ENCODE measurements at places on chromosomes 1 and 21. TPM values are rescaled to one million over a fixed set of nuclear protein-coding genes. Genes with fewer than 3 reads are reported as not detected.

Gene FCGR2B
- total RNA-seq = not detected

Gene RPS27
- total RNA-seq = 1,905 TPM

Gene DMBX1
- total RNA-seq = 4.3 TPM

GRCh38 chr1:61055110-61055614 lies 27.2 kb upstream of the NFIA start:
- no peak for DNase-seq

Gene GJA9
- total RNA-seq = not detected

DNA sequence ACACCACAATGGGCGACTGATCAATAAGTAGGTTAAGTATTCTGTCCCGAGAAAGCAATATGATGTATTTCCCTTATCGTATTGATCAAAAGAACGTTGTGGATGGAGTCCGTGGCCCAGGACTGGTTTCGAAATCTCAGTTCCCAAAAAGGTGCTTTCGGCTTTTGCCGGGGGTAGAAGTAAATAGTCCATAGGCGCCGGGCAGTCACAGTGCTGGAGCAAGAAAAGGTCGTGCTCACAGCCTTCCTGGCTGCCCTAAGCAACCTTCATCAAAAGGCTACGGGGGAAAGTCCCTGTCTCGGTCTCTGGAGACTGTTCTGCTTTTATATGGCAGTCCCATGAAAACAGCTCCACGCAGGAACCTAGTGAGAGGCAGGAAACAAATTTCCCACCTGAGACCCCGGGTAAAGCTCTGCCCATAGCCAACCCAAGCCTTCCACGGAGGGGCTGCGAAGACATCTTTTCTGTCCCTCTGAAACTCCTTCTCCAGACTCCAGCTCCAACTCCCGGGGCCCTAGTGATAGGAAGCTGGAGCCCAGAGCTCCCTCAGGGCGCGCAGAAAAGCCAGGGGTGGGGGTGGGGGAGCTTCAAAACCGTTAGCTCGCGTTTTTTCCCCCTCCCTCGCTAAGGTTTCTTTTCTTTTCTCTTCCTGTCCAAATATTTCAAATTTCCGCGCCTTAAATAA lies 7.0 kb downstream of the CDKN2C start:
- DNase-seq = no peak

Gene TAL1
- total RNA-seq = 0.05 TPM

DNA sequence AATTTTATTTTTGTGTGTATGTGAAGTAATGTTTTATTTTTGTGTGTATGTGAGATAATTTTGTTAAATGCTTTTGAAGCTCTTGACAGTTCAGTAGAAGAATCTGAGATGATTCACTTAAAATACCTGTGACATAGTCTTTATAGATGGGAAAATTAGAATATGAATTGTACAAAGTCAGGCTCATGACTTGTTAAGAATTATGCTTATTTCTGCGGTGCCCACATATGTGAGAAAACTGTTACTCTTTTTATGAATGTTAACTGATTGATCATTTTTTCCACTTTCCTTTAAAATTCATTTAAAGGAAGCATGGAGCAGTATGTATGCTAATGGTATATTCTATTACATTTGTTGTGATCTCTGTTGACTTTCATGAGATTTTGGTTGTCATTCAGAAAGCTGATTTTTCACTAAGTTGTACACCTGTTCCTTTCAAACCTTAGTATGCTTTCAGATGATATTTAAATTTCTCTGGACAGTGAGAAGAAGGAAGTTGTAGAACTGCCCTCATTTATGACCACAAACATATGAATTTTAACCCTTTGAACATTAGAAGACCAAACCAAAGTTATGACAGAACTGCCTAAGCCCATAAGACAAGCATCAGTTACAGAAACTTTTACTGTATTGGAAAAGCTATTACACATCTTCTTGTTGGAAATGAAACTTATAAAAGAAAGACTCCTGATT lies 110.1 kb downstream of the POU2F1 start:
- DNase-seq = no peak

Gene FOXO6
- 7.0 TPM for total RNA-seq

Gene CFHR5
- total RNA-seq = not detected

GRCh38 chr1:230836793-230837192 lies 31.5 kb downstream of the C1orf198 start:
- no peak for DNase-seq

DNA sequence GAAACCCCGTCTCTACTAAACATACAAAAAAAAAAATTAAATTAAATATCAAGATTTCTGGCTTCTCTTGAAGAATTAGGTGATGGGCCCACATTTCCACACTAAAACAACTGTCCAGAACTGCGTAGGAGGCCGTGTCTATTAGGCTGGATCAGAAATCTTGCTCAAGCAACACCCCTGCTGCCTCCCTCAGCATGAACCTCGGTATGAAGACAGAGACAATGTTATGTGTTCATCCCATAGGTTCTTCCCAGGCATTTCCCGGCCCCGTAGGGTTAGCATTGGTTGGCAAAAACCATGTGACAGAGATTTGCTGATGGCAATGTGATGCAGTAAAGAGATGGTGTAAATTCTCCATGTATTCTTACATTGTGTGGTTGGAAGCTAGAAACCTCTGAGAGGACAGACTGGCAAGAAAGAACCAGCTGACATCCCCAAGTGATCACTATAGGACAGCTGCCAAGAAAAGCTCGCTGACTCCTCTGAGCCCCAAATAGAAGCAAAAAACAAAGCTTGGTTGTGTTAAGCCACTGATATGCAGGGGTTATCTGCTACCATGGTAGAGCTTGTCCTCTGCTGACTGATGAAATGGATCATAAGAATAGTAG lies 34.5 kb downstream of the EBNA1BP2 start:
- no peak for DNase-seq

Gene TMEM269
- total RNA-seq = 0.34 TPM

DNA sequence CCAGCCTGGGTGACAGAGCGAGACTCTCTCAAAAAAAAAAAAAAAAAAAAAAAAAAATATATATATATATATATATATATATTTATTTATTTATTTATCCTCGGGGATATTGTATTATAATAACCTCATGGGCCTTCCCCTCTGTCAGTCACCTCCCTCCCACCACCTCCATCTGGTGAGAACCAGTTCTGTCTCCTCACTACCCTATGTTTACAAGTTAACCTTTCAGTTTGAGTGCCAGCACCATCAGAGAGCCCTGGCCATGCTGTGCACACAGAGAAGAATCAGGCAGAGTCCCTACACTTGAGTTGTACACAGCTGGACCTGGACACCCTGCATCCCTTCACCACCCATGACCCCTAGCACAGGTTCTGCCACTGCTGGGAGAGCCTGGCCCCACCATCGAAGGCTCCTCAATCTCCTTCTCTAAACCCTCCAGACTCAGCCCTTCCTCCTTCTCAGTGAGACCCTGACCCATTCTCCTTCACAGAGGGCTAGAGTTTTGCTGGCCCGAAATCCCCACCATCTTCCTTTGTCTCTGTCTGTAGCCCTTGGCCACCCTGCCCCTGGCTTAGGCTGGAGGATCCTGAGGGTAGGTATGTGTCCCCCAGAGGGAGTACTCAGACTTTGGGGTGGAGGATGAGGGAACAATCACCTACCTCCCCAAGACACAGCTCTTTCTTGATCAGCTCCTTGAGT lies 1.2 kb downstream of the S100A5 start:
- no peak for DNase-seq

- no peak for DNase-seq
Observed at GRCh38 chr1:3558036-3558726, 53.1 kb downstream of the MEGF6 start.

Gene MAEL
- not detected for total RNA-seq

GRCh38 chr1:197464044-197464443 lies 196.0 kb downstream of the CRB1 start:
- no peak for DNase-seq

Gene KCNA3
- total RNA-seq = 0.07 TPM

Gene REN
- total RNA-seq = 0.47 TPM

Gene PPIE
- 73.8 TPM for total RNA-seq

Gene BCAR3
- 24.5 TPM for total RNA-seq

- DNase-seq = no peak
Observed at GRCh38 chr1:74478979-74479378, 33.4 kb downstream of the LRRC53 start.

Gene PIGR
- total RNA-seq = 2.6 TPM

Gene CYP2J2
- total RNA-seq = 1.1 TPM

DNA sequence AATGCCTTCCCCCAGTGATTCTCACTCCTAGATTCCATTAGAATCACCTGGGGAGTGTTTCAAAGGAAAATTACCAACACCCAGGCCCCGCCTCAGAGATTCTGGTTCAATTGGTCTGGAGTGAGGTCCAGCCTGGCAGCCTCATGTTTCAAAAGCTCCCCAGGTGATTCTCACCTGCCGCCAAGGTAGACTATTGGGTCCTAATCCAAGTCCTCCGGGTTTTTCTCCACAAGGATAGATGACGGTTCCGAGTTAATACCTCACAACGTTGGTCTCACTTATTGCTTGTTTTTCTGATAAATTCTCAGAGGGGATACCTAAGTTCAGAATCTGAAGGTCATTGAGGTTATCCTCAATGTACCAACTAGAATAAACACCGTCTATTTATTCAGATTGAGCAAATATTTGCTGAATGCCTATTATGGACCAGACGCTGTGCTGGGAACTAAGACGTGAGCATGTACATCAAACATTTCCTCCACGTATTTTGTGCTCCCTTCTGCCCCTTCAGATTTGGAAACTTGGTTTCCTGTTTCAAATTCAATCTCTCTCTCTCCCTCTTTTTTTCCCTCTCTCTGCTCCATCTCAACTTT lies 97.5 kb downstream of the SEC16B start:
- DNase-seq = no peak

Gene C1QC
- total RNA-seq = 0.59 TPM

DNA sequence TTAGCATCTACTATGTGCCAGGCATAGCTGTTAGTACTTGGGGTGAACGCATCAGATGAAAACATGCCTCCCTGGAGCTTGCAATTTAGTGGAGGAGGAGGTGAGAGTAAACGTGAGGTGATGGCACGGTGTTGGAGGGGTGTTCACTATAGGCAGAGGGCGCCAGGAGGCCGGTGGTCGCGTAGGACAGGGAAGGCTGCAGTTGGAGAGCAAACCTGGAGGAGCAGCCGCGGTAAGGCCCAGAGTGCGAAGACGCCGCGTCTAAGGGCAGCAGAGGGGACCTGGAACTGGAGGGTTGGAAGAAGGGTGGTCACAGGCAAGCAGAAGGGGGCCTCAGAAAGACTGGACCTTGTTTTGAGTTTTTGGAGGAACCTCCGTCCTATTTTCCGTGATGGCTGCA lies 30.2 kb upstream of the TRIM17 start:
- no peak for DNase-seq

- no peak for DNase-seq
Observed at GRCh38 chr1:23426828-23427227, 2.3 kb upstream of the TCEA3 start.

DNA sequence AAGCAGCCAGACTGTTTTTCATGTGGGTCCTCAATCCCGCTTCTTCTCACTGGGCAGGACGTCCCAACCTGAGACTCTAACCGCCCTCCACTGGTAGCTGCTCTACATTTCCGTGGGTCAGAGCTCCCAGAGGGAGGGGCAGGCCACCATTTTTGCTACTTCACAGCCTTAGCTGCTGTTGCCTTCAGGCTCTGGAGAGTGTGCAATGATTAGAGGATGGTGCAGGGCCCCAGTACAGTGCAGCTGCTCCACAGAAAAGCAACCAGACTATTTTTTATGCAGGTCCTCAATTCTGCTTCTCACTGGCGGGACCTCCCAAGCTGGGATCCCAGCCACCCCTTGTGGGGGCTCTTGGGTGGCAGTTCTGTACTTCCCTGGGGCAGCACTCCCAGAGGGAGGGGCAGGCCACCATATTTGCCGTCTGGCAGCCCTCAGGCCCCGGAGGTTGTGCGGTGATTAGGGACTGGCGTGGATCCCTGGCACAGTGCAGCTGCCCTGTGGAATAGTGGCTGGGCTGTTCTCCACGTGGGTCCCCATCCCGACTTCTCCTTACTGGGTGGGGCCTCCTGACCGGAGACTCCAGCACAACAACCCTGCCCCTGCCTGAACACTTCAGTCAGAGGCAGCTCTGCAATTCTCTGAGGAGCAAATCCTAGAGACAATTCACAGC lies 647.6 kb upstream of the PKN2 start:
- DNase-seq = no peak

Gene UFC1
- total RNA-seq = 63.7 TPM
